ENCODE measurements at places on chromosomes 3 and 15.

GRCh38 chr3:114320246-114320645, 26.4 kb downstream of the TIGIT start:
- DNase-seq, result no peak

DNA sequence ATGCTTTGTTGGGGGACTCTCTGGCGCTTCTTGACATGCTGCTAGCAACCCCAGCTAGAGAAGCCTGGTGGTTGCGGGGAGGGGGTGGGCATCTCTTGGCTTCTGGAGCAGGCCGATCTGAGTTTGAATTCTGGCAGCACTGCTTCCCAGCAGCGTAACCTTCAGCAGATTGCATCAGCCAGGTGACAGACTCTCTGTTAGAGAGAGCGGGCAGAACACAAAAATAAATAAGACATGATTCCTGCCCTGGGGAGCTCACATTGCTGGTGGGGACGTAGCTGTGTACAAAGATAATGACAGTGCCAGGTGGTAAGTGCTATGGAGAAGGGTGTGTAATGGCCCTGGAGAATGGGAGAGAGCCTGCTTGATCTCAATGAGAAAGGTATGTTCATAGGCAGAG, 87.4 kb downstream of the THSD4 start:
- no peak for DNase-seq

DNA sequence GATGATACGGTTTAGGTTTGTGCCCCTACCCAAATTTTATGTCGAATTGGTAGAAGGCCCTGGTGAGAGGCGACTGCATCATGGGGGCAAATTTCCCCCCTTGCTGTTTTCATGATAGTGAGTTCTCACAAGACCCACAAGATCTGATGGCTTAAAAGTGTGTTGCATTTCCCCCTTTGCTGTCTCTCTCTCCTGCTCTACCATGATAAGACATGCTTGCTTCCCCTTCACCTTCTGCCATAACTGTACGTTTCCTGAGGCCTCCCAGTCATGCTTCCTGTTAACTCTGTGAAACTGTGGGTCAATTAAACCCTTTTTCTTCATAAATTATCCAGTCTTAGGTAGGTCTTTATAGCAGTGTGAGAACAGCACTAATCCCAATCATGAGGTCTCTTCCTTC, 381.2 kb downstream of the RSL24D1 start:
- no peak for DNase-seq

DNA sequence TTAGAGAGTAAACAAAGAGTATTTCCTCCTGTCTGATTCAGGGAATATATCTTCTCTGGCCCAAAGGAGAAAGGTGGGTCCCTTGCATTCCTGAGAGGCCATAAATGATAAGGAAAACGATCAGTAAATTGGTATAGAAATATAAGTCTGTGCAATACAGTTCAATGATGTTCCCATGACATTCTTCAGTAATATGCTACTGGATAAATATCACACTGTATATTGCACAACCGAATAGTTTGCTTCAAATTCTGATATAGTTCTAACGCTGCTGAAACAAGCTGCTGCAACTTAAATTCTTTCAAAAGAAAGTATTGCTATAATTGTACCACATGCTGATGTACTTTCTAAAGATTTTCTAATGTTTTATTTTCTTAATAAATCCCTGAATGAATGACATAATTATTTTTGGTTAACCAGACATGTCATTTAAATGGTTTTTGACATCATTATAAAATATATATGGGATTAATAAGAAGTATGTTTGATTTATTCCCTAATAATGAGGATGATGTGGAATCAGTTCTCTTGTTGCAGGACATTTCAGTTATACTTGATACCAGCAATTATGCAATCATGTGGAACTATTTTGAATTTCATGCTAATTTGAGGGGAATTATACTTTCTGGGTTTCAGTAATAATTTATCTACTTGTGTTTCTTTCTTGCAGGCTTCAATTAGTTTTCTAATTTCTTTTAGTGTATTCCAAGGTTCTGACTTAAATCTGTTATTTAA, 44.9 kb downstream of the FGF7 start:
- DNase-seq, result no peak

- DNase-seq, result no peak
Measured at GRCh38 chr3:141529256-141529655, 42.4 kb downstream of the RASA2 start.

Measured in occipital lobe (tissue), 3 donors.